ENCODE measurements at places on chromosomes 7 and 10. TPM values are rescaled to one million over a fixed set of nuclear protein-coding genes. Genes with fewer than 3 reads are reported as not detected.

MYO1G gene
- total RNA-seq, result not detected

DNA sequence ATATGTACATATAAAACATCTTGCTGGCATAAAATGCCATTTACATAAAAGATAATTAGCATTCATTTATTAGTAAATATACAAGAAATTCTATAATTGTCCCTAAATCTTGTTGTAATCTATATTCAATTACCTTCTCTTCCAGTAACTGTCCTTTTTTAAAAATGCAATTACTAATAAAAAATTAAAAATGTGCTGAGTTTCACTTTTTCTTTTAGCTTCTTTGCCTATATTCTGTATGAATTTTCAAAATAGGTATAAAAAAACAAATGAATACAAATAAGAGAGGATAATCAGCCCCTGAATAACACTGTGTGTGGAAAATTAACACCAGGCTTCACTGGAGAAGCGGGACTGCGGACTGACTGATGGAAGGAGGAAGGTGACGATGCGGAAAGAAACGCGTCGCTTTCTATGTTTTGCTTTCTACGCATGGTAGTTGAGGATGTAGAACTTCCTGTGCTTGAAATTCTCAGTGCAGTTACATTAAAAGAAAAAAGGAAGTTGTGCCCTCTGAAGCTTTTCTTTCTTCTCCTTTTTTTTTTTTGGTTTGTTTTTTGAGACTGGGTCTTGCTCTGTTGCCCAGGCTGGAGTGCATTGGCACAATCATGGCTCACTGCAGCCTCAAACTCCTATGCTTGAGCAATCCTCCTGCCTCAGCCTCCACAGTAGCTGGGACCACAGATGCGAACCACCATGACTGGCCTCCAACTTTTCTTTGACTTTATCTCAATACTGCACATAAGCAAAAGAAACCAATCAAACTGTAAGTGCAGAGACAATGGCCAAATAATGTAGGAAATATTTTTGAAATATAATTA is 7.4 kb upstream of the ZMYND11 start:
- DNase-seq, result no peak

DNA sequence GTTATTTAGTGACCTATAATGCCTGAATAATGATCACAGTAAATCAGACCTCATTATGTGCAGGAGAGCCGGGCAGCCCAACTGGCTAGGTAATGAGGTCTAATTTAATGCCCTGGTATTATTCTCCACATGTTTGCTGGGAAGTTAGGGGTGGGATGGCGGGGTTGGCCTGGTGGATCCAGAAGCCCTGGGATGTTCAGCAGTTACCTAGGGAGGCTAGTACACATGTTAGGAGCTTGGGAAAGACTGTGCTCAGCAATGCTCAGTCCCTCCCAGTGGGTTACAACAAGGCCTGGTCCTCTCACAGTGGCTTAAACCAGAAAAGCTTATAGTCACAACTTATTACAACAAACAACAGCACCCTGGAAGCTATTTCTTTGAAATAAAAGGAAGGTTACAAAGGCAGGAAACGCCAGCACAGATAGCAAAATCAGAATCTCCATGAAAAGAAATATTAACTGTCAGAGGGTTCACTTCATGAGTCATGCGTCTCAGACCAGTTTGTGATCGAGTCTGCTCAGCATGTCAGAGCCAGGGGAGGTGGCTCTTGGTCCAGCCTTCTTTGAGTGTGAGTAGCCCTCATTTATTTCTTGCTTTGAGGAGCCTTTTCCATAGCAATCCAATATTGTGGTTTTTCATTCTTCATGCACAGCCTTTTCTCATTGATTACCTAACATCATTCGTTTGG is 418.6 kb upstream of the NPVF start:
- DNase-seq, result no peak

- no peak for DNase-seq
Measured at GRCh38 chr7:157892751-157893523, 556.1 kb downstream of the DNAJB6 start.

SYPL1 gene
- total RNA-seq, result 98.5 TPM

GRCh38 chr7:80259-81067 is 111.9 kb upstream of the FAM20C start:
- DNase-seq, result no peak

SEC31B gene
- 0.34 TPM for total RNA-seq

DNA sequence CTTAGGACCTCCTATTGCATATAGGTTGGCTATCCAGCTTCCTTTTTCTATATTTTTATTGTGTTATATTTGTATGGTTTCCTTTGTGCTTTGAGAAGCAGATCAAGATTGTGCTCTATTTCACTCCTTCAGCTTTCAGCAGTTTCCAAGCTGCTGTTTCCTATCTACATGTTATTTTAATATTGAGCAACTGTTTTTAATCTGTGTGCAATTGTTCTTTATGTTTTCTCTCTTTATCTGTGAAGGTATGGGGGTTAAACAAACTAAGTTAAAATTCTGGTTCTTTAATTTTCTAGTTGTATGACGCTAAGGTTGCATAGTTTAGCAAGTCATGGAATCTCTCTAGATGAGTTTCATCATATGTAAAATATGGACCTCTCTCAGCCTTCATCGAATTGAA is 251.0 kb downstream of the GPR158 start:
- no peak for DNase-seq

GRCh38 chr10:110783509-110784107 is 88.1 kb upstream of the PDCD4 start:
- no peak for DNase-seq

- peak; percentile 15 for DNase-seq
Measured at GRCh38 chr7:2018569-2019460, 213.9 kb downstream of the MAD1L1 start.

GRCh38 chr7:22371878-22372277 is 14.9 kb upstream of the RAPGEF5 start:
- DNase-seq, result no peak

DNA sequence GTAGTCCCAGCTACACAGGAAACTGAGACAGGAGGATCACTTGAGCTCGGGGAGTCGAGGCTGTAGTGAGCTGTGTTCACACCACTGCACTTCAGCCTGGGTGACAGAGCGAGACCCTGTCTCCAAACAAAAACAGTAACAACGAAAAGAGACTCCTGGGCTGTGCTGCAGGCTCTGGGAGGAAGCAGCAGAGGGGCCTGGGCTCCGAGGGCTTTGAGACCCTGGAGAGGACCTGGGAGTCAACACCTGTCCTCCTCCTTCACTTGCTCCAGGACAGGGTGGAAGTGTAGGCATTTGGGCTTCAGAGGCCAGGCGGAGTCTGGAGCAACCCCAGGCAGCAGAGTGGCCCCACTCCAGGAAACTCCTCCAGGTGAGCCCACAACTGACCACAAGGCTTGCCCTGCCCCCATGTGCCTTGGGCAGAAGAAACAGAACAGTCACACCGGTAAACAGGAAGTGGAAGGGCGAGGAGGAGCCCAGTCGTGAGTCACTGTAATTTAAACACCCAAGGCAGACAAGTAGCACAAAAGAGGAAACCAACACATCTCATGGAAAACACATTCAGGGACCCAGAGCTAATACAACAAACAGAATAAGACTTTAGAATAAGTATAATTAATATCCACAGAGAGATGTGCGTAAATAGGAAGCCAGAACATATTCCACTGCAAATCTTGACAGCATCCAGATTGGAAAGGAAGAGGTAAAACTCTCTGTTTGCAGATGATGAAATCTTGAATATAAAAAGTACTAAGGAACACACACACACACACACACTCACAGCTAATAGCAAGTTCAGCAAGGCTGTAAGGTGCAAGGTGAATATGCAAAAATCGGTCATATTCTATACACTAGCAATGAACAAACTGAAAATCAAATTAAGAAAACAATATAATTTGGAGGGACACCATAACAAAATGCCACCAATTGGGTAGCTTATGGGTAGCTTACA is 20.5 kb upstream of the RASGEF1A start:
- DNase-seq, result peak; percentile 74

Data from M059J (cell line).